ENCODE measurements at places on chromosomes 12 and 14.

DNA sequence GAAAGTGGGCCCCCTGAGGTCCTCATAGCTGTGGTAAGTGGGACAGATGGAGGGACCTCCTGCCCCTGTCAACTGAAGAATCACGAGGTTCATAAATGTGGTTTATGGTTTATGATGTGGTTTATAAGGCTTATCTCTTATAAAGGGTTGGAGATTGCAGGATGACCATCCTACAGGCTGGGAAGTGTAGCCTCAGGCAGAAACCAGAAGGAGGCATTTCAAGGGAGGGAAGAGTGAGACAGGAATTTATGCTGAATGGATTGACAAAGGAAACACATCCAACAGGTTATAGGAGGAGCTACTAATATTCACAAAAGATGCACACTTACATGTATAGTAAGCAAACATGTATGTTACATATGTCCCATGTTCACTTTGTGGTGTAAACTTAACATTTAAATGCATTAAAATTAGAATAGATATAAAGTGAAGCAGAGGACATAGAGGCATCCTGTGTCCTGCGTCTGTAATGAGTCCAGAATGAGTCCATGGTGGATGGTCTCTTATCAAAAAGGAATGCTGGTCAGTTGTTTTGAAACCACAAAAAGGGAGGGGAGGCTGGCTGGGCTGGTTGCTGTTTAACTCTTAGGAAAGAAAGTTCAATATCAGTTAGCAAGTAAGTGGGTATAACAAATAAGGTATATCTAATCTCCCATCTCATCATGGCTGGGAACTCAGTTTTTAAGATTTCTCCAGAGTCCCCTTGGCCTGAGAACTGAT is 149.0 kb upstream of the RMST start:
- no peak for DNase-seq

DNA sequence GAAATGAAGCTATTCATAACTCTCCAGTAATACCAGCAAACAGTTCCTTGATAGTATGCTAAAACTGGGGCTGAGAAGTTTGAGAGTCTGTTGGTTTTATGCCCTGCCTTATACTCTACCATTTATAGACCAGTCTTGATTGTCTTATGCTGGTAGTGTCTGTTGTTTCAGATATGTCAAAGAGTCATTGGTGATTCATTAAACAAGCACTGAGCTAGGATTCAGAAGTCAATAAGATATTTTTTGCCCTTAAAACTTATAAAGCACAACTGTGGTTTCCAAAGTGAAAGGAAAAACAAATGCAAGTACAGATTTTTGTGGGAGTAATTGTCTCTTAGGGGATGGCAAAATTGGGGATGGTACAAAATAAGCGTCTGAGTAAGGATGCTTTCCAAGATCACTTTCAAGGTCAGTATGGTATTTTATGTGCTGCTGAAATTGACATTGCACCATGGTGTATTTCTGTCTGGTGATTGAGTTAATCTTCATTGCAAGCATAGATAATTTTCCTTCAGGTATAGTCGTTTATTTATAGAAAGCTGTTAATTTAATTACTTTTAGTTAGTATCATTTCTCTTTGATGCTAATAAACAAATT is 289.5 kb upstream of the E2F7 start:
- DNase-seq, result no peak

DNA sequence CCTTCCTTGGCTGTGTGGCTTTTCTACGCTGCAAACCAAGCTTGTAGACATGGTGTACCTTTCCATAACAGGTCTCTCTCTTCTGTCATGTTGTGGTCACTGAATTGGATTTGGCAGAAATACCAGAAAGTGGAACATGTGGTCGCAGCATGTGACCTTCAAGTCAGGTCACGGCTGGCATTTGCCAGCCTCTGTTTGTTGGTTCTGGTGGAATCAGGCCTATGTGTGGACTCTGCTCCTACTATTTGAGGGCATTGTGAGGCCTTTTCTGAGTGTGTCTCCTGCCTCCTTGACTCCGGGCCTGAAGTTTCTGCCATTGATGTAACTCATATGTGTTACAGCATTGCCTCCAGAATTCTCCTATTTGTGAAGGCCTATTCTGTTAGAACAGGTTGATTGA is 116.7 kb downstream of the CACNA1C start:
- no peak for DNase-seq

DNA sequence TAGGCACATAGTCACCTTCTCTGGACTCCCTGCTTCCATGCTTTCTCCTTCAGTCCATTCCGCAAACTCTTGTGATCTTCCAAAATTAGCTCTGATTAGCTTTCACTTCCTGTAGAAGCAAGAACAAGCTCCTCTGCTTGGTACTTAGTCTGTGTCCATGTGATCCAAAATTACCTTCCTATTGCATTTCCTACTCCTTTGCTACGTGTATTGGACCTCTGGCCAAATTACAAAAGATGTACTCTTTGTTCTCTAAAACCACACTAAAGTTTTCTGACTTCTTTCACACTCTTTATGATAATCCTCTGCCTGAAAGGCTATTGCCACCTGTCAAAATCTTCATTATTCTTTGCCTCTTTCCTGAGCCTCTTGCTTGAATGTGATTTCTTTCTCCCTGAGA is 786 bp upstream of the TSFM start:
- DNase-seq, result no peak

- DNase-seq, result no peak
Measured at GRCh38 chr12:132275110-132275531, 54.3 kb downstream of the GALNT9 start.

GRCh38 chr12:120677765-120678473 is 9.0 kb upstream of the MLEC start:
- DNase-seq, result no peak

DNA sequence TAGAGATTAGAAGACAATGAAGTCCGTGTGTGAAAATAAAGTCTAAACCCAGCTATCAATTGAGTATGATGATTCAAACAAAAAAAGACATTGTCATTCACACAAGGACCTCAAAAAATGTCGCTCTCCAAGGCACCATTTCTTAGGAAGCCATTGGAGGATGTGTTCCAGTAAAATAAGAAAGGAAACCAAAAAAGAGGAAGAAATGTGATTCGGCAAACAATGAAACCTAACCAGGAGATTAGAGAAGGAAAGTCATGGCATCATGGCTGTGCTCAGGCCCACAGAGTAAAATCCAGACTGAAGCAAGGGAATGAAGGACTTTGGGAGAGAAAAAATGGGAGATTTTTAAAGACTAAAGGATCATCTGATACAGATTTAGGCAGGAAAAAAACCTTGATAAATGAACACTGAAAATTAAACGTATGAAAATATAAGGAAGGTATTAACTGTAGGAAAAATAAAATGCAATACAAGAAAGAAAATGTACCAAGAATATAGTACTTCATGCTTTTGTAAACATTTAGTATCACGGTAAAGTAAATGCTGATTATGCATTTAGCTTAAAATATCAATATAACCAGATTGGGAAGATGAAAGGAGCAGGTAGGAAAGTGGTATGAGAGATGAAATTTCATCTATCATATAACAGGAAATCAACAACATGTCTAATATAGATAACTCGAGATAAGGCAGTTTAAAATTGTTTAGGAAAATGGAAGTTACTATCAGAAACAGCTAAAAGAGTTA is 38.2 kb upstream of the MTHFD1 start:
- DNase-seq, result no peak

DNA sequence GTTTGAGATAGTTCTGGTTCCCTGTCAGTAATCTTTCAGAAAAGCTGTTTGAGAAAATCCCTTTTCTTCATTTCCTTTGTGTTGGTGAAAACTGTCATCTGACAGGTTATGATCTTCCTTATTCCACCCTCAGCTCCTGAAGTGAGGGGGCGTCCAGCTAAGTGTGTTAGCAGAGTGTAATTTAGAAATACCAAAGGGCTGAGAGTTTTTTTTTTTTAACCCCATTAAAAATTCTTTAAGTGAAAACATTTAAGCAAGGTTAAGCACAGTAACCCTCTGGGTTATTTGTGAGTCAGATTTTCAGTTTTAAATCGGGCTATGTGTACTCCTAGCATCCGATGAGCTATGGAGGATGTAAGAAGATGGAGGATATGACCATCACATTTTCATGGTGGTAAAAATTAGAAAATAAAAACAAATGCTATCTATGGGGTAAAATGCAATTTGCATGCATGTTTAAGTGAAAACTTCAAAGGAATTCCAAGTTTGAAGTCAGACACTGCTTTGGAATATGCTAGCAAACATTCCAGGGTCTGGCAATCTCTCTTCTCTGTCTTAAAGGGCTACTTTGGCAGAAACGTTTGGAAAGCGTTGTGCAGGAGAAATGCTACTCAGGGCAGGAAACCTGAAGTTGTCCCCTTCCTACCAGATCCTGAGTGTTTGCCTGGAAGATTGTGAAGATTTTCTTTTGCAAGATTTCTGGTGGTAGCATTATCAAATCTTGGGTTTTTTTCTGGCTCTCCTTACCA is 197.0 kb upstream of the PRICKLE1 start:
- no peak for DNase-seq

GRCh38 chr14:105493921-105494605 is 3.0 kb downstream of the TEDC1 start:
- no peak for DNase-seq

GRCh38 chr14:86938320-86938719 is 1054.7 kb downstream of the GALC start:
- no peak for DNase-seq

DNA sequence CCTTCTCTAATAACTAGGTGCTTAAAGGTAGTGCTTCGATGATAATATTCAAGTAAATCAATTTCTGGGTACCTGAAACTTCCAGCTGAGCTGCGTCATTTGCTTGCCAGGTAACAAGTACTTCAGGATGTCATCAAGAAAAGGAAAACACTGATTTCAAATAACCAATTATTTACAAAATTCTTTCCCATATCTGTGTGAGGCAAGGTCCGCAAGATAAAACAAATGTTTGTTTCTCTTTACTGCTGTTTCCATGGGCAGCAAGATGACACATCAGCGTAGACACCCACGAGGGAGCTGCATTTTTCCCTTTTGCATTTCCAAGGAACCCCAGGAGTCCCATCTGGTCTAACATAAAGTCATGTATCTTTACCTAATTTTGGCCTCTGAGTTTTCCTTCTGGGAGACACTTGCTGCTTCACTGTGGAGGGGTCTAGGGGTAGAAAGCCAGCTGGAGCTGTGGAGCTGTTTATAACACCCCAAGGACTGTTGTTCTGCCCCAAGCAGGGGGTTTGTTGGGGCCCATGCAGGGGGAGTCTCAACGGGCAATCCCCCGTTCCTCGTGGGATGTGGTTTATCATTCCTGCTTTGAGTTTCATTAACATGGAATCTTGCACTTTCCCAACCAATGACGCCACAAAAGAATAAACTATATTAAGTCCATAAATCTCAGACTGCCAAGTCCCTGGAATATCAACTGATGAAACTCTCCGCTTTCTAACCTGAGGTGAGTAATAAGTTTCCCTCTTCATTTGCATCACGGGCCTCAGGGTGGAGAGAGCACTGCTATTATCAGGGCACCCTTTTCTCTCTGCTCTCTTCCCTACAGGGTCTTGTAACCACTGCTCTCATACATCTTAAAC is 112.8 kb upstream of the PELI2 start:
- DNase-seq, result no peak

GRCh38 chr12:124130691-124131591 is 157.9 kb downstream of the ZNF664 start:
- DNase-seq, result no peak

GRCh38 chr14:80587096-80587724 is 354.3 kb downstream of the CEP128 start:
- DNase-seq, result no peak

GRCh38 chr12:39605996-39606395 is 13.6 kb downstream of the ABCD2 start:
- DNase-seq, result no peak

DNA sequence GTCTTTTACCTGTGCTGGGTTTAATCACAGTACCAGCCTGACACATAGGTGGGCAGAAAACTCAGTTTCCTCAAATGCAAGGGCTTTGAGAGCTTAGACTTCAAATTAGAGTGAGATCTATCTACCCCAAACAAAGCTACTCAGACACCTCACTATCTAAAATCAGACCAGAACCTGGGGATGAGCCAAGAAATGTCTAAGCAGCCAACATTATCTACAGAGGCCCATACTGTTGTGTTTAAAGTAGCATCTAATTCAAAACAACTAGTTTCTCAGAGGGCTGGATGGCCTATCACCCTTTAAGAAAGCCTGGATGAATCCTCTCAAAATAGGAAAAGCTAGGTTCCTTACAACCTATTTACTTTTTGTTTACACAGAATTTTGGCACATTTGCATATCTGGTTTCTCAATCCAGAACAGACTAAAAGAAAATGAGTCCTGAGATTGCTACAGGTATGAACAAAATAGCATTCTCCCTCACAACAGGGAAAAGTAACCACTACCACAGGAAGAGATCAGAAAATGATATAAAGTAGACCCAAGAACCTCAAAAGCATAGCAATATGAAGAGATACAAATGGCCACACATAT is 142.4 kb downstream of the ZFP36L1 start:
- no peak for DNase-seq

DNA sequence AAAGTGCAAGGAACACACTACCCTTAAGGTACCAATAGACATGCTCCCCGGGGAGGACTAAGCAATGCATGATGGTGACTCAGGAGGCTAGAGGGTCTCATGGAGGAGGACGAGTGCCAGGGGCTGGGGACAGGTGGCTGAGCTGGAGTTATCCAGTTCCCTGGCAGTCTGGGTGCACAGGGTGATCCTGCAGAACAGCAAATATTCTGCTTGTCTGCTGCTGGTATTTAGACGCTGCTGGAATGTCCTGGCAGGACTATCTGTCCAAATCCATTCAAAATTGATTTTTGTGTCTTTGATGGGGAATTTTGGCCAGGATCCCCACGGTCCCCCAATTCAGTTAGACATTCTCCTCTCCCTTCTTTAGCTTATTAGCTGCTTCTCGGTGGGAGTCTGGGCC is 138.7 kb downstream of the C12orf75 start:
- DNase-seq, result no peak
